SHP77 treated with DMSO at 0.1 percent for 48 hours (cell line): ENCODE measurements at places on chromosomes 11 and 22.

DNA sequence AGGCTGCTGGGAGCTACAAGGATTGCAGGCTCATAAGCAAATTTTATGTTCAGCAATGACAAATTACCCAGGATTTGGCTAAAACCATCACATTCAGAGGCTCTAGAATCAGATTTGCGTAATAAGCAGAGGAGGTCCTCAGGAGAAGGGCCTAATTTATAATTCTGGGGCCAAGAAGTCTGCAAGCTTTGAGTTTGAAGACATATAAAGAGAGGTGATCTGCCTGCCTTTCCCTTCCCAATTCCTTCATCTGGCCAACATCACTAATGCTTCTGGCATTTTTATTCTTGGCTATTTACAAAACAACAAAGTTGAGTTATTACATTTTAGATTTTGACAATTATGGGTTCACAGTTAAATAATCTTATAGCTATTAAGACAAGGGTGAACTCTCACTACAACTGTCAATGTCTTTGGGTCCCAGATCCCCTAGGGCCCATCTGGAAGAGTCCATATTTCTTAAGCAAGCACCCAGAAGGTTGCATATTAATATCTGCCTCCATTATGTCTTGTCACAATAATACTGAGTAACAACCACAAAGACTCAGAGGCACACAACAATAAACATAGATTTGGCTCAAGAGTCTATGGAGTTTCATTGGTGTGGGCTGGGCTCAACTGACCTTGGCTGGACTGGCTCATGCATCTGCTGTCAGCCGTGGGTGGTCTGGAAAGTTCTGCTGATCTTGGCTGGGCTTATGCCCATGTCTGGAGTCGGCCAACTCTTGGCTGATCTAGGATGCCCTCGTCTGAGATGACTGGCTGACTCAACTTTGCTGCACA, 67.2 kb upstream of the CD82 start:
- no peak for DNase-seq

GRCh38 chr11:83681906-83682610, 395.9 kb upstream of the CCDC90B start:
- no peak for DNase-seq

DNA sequence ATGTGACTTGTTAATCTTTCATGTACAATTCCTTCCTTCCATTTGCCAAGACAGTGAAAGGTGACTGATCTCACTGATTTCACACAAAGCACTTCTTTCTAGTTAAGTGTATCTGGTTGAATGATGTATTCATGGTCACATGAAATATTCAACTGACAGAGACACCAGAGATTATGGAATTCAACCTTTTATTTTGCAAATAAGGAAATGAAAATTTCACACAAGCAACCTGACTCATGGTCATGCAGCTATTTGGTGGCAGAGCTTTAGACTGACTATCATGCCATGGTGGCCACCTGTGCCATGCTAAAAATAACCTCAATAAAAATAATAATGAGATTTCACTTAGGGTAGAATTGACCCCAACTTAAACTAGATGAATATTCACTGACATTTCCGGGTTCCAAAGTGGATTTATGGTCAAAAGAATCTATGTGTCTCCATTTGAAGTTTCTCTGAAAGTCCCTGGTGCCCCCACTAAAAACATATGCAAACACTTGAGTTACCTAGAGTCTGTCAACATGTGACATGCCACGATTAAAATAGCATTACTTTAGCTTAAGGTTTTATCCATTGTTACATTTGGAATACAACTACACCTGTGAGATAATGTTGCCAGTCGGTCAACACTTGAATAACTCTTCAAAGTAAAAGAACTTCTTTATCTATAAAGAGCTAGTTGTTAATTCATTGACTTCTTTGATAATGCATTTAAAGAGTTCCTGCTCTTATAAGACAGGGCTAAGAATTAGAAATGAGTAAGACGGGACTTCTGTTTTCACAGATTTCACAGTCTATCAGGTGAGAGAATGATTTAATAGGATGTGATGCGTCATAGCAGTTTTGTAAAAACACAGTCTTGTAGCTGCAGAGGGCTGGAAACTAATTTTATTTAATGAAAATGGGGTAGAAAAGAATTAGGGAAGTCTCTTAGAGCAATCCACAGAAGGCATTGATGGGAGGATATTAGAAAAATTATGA, 94.6 kb upstream of the OR9G4 start:
- no peak for DNase-seq

GRCh38 chr22:42519525-42520401, at the start of gene RRP7A:
RRP7A (minus strand) TSS chr22:42519796; CDS start chr22:42519786, 10 bp downstream.
- peak; percentile 67 for DNase-seq

- DNase-seq, result peak; percentile 6
Measured at GRCh38 chr11:72684236-72684912, 10.2 kb upstream of the PDE2A start.

DNA sequence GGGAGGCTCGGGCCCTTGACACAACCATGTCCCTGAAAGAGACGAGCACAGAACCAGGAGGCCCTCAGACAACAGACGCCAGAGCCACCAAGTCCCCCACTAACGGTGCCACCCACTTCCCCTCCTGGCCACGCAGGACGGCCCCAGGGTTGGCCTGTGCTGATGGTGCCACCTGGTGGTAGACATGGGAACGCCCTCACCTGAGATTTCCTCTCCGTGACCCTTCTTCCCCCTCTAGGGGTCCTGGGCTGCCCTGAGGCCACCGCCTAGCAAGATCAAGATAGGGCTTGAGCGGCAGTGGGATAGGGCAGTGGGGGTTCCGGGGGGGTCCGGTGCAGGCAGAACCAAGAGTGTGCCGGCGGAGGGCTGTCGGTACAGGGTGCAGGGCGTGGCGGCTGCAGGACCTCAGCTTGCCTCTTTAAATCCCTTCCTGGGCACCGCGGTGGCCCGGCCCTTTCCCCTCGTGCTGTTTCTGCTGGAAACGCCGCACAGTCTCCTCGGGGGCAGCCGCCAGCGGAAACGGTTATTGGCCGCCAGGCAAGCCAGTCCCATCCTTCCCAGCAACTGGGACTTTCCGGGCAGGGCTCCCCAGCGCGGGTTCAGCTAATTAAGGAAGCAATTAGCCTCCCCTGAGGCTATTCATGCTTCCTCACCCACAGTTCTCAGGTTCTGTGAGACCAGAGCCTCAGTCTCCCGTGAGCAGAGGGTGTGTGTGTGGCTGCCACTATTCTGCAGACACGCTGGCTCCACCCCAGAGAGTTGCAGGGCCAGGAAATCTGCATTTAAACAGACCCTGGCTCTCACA, 5.5 kb upstream of the NFAM1 start:
- peak; percentile 35 for DNase-seq

DNA sequence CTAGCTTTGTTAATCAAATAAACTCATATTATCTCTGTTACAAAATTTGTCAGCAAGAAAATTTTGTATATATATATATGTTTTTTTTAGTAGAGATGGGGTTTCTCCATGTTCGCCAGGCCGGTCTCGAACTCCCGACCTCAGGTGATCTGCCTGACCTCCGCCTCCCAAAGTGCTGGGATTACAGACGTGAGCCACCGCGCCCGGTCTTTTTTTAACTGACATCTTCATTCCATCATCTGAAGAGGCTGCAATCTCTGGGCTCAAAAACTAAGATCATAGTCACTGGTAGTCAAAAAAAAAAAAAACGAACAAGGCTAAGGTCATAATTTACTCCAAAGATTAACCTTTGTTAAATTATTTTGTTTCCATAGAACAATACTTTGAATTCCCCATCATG, 5.3 kb upstream of the KLHDC7B start:
- DNase-seq, result no peak

DNA sequence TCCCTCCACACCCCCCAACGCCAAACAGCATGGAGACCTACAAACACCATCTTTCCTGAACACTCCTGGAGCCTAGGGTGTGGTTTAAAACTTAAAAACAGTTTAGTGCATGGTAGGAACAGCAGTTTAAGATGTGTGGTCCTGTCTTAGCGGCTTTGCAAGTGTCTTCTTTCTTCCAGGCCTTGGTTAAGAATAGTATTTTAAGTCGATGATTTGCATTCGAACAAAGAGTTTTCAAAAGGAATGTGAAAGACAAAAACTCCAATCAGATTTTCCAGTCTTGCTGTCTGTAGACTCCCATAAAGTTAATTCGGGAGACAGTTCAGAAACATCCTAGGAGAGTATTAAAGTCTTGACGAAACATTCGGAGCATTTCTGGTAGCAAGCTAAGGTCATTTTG, 3.7 kb downstream of the FGF4 start:
- DNase-seq, result no peak

DNA sequence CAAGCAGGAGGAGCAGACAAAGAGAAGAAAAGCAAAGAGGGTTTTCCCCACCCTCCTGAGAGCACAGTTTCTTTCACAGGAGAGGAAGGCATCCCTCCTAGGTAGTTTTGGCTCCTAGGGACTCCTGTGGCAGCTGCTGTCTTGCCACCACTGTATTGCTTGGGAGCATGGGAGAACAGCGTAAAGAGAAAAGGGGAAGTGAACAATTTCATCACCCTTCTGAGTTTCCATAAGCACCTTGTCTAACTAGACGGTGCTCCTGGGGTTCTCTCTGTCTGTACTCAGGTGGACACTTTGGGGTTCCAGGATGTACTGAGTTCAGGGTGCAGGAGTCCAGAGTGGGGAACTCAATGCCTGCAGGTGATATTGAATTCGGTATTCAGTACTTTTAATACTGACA, 1430.5 kb downstream of the TBC1D22A start:
- no peak for DNase-seq

- no peak for DNase-seq
Measured at GRCh38 chr11:122656631-122657101, 1.1 kb downstream of the UBASH3B start.

GRCh38 chr22:44002997-44003396, 21.1 kb upstream of the PARVB start:
- no peak for DNase-seq

DNA sequence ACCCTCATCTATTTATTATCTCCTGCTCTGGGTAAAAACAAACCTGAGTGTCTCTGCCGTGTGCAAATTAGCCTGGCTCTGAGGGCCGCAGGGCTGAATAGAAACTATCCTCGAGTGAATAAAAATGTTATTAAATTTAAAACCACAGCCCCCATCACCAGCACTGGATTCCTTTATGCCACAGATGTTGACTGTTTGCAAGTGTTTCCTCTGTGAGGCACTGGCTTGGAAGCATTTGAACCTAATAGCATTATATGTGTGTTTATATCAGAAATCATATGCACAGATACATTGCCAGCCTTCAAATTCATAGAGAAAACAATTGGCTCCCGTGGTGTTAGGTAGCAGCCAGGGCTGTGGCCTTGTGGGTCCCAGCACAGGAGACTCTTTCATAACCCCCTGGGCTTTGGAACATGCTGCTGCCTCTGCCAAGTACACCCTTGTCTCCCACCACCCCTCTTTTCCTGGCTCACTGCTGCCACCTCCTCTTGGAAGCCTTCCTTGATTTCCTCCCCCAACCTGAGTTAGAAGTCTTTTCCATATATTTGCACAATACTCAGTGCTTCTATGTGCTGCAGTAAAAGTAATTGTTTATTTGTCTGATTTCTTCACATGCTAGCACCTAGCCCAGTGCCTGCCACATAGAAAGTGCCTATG, 294.4 kb downstream of the DDX10 start:
- DNase-seq, result no peak

DNA sequence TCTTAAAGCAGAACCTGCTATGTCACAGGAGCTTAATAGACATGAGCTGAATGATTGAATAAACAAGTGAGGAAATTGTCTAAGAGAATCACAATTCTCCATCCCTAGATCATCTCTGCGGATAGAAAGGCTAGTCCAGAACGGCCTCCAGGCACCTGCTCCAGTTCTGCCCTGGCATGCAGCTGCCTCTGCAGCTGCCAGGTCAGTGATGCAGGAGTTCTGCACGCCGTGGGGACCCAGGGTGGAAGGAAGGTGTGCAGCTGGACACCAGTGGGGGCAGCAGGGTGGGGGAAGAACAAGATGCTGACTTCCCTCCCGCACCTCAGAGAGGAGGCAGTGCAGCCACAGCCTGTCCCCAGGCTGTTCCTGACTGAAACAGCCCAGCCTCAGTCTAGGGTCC, 192.1 kb upstream of the NCAM1 start:
- DNase-seq, result peak; percentile 33

DNA sequence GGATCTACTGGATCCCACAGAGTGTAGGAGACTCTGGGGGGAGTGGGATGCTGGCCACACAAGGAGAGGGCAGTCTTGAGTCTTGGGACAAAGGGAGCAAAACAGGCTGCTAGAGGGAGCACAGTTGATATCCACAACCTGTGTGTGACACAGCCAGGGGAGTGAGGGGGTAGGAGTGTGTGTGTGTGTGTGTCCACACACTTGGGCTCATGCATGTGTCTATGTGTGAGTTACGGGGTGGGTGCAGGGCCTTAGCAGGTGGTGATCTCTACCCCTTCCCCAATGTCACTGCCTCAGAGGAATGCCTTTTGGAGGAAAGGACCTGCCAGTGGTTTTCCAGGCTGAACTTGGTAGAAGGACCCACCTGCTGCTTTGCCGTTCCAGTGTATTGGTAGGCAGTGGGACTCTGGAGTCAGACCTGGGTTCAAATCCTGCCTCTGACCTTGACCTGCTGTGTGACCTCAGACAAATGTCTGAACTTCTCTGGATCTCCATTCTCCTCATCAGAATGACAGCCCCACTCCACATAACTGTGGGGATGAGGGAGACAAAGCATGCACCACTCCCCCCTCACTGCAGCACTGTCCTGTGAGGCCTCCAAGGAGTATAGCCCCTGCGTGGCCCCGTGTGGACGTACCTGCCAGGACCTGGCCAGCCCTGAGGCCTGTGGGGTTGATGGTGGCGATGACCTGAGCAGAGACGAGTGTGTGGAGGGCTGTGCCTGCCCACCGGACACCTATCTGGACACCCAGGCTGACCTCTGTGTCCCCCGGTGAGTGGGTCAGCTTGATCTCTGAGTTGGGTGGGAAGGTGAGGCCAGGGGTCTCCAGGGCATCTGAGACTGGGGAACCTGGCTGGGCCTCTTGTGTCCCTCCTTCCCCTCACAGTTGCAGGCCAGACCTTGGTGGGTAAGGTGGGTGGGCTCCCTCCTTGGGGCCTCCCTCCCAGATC, 27.4 kb downstream of the OTOG start:
- DNase-seq, result no peak

DNA sequence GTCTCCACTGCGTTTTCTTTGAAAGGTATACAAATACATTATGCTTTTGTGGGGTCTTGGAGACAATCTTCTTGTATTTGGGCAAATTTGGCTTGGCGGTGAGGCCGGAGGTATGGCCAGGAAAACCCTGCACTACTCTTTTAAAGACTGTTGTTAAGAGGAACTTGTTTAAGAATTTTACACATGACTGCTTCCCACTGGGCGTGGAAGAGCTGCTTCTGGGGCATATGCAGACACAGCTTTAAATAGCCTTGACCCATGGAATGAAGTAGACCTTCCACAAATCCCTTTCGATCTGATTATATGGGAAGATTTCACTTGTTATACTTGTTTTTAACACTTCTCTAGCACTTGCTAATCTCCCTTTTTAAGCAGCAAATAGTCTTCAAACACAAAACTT, 453.6 kb downstream of the MN1 start:
- no peak for DNase-seq
